ENCODE measurements at places on chromosomes 16 and 17. TPM values are rescaled to one million over a fixed set of nuclear protein-coding genes. Genes with fewer than 3 reads are reported as not detected.

The FKBP10 gene
- total RNA-seq = 156 TPM

The PRAC1 gene
- total RNA-seq = not detected

The CBX2 gene
- 2.2 TPM for total RNA-seq

The ARL6IP1 gene
- total RNA-seq = 614 TPM

The CNGB1 gene
- total RNA-seq = not detected

The CMTM2 gene
- total RNA-seq = not detected

The C1QTNF8 gene
- total RNA-seq = not detected

DNA sequence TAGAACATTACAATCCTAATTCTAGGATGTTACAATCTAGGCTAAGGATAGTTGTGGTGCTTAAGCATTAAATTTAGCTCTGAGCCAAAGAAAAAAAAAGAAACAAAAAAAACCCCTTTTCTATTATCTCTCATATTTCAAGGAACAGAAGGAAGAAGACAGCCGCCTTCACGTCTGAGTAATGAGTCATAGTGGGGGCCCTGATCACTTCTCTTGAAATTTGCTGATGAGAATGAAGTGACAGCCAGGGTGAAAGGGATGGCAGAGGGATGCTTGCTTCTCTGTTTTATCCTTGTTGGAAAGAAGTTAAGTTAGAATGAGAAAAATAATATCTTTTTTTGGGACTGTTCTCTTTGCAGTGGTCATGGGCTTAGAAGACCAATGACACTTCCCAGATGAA, 82.6 kb upstream of the MPHOSPH6 start:
- DNase-seq = no peak

DNA sequence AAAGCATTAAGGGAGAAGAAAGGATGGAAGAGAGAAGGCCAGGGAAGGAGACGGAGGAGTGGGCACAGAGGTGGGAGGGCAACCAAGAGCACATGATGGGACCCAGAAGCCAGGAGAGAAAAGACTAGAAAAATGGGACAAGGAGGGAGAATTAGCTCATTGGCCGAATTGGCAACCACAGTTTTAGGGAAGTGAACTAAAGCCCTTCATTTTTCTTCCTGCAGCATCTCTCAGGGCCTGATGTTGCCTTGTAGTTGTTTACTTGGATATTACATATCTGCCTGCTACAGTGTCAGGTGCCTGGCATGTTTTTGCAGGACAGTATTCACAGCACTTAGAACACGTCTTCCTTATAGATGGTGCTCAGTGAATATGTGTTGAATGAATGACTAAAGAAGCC, 19.0 kb downstream of the EMP2 start:
- no peak for DNase-seq

GRCh38 chr16:86791287-86792035, 213.1 kb downstream of the FOXL1 start:
- DNase-seq = no peak

DNA sequence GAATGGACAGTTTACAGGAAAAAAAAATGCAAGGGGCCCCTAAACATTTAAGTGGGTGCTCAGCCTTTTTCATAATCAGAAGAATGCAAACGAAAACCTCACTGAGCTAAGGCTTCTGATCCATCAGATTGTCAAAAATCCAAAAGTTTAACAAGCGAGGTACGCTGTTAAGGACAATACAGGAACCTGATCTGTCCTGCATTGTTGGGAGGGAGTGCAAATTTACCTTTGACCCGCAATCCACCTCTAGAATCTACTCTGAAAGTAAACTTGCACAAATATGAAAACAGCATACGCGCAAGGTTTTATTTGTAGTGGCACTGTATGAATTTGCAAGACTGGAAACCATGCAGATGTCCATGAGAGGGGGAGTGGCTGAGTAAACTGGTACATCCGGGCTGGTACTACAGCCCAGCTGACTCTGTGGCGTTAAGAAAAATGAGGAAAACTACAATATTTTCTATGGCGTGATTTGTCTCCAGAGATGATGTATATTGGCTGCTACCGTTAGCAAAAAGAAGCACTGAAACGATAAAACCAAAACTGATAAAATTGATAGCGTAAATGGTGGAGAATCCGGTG, 28.8 kb upstream of the ST6GALNAC1 start:
- no peak for DNase-seq

DNA sequence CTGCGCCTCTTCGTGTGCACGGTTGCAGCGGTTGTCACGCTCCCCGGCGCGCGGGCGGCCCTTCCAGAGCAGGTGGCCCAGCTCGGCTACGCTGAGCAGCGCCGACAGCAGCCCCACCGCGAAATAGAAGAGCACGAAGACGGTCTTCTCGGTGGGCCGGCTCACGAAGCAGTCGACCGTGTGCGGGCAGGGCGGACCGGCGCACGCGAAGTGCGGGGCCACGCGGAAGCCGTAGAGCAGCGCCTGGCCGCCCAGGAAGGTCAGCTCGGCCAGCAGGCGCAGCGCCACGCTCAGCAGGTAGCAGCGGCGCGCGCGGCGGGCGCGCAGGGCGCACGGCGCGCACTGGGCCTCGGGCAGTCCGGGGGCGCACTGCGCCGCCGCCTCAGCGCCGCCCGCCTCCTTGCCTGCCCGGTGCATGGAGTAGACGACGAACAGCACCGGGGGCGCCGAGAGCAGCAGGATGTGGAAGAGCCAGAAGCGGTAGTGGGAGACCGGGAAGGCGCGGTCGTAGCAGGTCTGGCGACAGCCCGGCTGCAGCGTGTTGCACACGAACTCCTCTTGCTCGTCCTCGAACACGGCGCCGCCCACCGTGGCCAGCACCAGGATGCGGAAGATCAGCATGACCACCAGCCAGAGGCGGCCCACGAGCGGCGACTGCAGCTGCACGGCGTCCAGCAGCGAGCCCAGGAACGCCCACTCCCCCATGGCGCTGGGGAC, 1.3 kb downstream of the GJD3 start:
- DNase-seq = no peak

DNA sequence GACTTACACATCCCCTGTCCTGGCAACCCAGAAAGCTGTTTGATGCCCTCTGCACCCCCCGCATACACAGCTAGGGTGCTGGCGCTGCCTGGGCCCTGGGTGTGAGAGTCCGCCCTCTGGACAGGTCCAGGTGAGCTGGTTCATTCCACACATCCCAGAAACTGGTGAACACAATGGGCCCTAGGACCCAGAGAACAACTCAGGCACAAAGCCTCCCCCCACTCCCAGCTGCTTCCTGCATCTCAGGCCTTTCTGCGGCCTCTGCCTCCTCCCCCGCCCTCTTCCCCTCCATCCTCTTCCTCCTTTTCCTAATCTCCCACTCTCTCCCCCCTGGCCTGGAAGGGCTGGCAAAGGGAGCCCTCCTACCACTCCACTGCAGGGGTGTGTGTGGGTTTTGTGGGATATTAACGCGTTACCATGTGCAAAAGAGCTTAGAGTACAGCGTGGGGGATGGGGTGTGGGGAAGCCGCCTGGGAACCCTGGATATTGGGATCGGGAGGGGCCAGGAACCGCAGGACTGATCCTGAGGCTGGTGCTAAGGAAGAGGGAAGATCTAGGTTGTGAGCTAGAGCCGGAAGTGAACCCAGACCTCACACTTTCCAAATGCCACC, 1.6 kb upstream of the PPP1R9B start:
- peak; percentile 87 for DNase-seq

DNA sequence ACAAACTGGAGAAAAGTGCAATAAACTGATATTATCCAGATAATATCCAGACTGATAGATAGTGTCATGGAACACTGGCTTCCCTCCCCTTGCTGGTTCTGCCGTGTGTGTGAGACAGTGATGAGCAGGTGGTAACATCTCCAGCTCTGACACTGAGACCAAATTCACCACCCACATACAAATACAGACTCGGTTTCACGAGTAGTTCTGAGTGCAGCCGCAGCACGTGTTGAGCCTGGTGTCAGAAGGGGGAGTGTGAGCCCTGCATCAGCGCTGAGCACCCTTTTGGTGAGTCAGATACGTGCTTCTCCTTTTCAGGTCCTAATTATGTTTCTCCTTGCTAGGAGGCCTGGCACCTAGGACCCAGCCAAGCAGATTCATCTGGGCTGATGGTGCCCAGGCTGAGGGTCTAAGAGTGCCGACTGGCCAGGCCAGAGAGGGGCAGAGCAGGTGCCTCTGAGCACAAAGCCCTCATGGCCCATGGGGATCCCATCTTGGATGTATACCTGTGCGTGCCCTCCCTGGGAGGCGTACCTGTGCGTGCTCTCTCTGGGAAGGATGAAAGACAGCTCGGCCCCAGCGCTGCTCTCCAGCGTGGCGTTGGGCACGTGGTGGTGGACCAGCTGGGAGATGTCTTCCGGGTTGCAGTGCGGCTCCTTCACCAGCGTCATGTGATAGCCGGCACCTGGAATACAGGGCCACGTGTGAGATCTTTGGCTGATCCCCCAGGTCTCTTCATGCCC, 27.3 kb upstream of the RNPS1 start:
- DNase-seq = no peak

DNA sequence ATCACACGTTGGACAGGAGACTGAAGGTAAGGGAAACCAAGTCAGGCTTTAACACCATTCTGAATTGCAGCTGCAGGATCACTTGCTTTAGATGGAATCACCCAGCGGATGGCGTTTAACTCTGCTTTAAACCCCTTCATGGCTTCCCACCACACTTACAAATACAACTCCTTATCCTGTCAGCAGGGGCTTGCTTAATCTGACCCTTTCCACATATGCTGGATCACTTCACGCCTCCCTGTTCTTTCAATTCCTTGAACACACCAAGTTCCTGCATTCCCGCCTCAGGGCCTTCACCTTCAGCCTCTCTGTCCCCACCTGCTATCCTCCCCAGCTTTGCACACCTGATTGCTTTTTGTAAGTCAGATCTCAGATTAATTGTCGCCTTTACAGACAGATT, 442.2 kb downstream of the MAF start:
- no peak for DNase-seq
